Karpas-422 (cell line): ENCODE measurements at places on chromosomes 3 and 15.

DNA sequence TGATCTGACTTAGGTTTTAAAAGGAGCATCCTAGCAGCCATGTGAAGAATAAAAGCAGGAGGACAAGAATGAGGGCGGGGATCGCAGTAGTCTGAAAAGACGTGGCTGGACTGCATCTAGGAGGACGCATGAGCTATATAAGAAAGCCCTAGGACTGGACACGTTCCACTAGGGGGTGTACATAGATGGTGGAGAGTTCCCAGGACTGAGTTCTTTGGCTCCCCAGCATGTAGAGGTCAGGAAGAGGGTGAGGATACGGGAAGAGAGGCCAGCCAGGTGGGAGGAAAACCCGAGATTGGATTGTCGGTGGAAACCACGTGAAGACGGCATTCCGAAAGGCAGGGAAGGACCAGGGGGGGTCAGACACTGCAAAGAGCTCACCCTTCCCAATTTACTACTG is 64.2 kb upstream of the CFAP161 start:
- H3K36me3 ChIP-seq = no peaks in the 10 kb centered on the region
- DNase-seq = no peak
- no peaks in the 10 kb centered on the region for H3K27me3 ChIP-seq
- no peak overlapping the region for H3K27ac ChIP-seq
- no peak overlapping the region for H3K4me3 ChIP-seq
- H3K4me1 ChIP-seq = no peaks in the 10 kb centered on the region

DNA sequence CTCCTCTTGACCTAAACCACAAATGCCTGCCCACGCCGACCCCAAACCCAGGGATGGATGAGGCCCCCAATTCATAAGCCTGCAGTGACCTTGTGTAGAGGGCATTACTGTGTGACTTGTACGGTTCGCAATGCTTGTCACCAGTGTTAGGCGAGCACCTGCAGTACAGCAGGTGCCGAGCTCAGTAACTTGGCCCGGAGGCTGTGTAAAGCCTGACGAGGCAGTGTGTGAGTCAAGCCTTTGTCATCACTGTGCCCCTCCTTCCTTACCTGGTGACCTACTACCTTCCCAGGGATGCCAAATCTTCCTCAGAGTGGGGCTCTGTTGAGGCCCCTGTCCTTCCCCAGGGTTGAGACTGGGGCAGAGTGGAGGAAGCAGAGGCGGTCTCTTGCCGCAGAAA is 37.2 kb upstream of the TMEM115 start:
- DNase-seq = no peak
- no peaks in the 10 kb centered on the region for H3K4me1 ChIP-seq
- H3K27me3 ChIP-seq = no peaks in the 10 kb centered on the region

- no peaks in the 10 kb centered on the region for H3K36me3 ChIP-seq
- no peak overlapping the region for H3K4me3 ChIP-seq
- H3K27me3 ChIP-seq = no peaks in the 10 kb centered on the region
- H3K4me1 ChIP-seq = peaks cover 19% of the 10 kb centered on the region
- DNase-seq = no peak
Observed at GRCh38 chr15:77180270-77180669, 109.4 kb upstream of the TSPAN3 start.

GRCh38 chr3:192409838-192410683 is 317.3 kb downstream of the FGF12 start:
- H3K36me3 ChIP-seq = no peaks in the 10 kb centered on the region
- no peak overlapping the region for H3K27ac ChIP-seq
- no peaks in the 10 kb centered on the region for H3K4me1 ChIP-seq
- no peak for DNase-seq

DNA sequence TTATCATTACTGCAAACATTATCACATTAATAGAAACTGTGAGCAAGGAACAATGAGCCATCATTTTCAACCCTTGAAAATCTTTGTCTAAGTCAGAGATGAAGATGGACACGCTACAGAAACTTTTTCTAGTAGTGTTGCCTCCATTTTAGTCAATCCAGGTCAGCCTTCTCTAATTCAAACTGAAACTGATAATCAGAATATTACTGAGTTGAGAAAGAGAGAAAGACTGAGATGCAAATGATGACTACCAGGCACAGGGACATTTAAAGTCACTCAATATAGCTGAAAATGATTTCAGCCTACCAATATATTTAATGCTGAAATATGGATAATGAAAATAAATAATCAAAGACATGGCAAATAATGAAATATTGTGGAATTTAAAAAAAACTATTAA is 261.4 kb downstream of the GBE1 start:
- H3K4me3 ChIP-seq = no peak overlapping the region
- H3K4me1 ChIP-seq = no peaks in the 10 kb centered on the region
- 0 out of 2 replicates have a peak, but pooled peaks cover 3% of the 10 kb centered on the region for H3K36me3 ChIP-seq
- H3K27me3 ChIP-seq = no peaks in the 10 kb centered on the region
- H3K27ac ChIP-seq = no peak overlapping the region

DNA sequence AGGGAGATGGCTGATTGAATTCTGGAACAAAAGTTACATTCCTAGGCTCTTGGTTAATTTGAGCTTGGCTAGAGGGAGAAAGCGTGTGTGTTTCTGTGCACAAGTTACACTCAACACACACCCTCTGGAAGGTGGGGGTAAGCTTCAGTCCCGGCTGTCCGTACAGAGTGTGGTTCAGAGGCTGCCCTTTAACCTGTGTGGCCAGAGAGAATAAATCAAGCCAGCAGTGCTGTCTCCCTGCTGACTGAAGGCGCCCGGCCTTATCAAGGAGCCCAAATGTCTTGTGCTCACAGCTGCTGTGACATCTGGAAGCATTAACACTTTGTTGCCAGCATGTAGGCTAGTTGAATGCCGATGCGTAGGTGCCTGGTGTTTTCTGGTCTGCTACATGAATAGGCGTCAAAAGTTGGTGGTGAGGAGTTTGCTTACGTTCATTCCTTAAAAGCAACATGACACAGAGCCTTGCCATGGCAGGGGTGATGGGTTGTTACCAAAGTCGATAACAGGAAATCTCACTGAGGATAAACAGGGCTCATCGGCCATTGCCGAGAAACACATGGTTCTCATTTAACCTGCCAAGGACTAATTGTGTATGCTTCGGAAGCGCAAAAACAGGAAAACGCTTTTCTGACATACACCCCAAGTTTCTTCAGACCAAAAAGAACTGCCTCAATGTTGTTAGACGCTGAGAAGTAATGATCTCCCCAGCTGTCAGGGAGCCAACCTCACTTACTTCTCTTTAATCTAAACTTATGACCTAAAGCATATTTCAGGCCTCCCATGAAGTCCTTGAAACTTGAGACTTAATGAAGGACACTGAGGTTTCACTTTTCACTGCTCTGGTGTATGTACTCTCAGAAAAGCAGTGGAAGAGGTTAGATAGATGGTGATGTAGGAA is 95.8 kb upstream of the CTDSPL start:
- no peaks in the 10 kb centered on the region for H3K4me1 ChIP-seq
- DNase-seq = no peak
- H3K4me3 ChIP-seq = no peak overlapping the region
- no peak overlapping the region for H3K27ac ChIP-seq

- no peaks in the 10 kb centered on the region for H3K4me1 ChIP-seq
- H3K27ac ChIP-seq = no peak overlapping the region
- H3K27me3 ChIP-seq = no peaks in the 10 kb centered on the region
- no peaks in the 10 kb centered on the region for H3K36me3 ChIP-seq
Observed at GRCh38 chr3:184415203-184415490, 35.3 kb downstream of the CHRD start.

GRCh38 chr15:29346998-29347397 is 77.4 kb upstream of the NSMCE3 start:
- DNase-seq = no peak
- H3K27me3 ChIP-seq = no peaks in the 10 kb centered on the region
- no peak overlapping the region for H3K27ac ChIP-seq
- no peak overlapping the region for H3K4me3 ChIP-seq
- no peaks in the 10 kb centered on the region for H3K4me1 ChIP-seq

GRCh38 chr3:141379250-141379966 is 11.1 kb downstream of the ZBTB38 start:
- H3K4me1 ChIP-seq = peaks cover 26% of the 10 kb centered on the region
- no peak for DNase-seq
- no peak overlapping the region for H3K4me3 ChIP-seq

DNA sequence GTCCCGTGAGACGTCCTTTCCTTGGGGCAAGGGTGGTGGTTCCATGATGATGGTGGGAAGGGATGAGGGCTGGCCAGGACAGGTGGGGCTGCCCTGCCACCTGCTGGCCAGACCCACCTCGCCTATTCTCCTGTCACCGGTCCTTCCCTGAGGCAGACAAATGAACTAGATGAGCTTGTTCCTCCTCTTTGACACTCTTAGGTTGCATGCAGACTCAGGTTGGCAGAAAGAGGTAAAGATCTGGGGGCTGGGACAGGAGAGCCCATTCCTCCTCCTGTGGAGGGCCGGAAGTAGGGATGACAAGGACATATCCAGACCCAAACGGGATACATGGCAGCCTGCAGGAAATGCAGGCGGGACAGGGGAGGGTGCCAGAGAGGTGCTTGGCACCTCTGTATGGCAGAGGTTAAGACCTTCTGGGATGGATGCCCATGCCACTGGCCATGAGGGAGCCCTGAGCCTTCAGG is 38.6 kb downstream of the ACSBG1 start:
- H3K4me3 ChIP-seq = no peak overlapping the region
- H3K27ac ChIP-seq = no peak overlapping the region
- DNase-seq = peak; percentile 72

- no peaks in the 10 kb centered on the region for H3K27me3 ChIP-seq
- peak; percentile 54 for DNase-seq
- peaks cover 55% of the 10 kb centered on the region for H3K4me1 ChIP-seq
- peak overlapping the region; percentile 87 for H3K4me3 ChIP-seq
Observed at GRCh38 chr15:42919308-42919707, 1.3 kb downstream of the TTBK2 start.

- H3K4me1 ChIP-seq = peaks cover 32% of the 10 kb centered on the region
- H3K4me3 ChIP-seq = no peak overlapping the region; the same call in 1 of the 2 replicates
- peak; percentile 89 for DNase-seq
- no peaks in the 10 kb centered on the region for H3K27me3 ChIP-seq
Observed at GRCh38 chr3:46299608-46300460, 54.1 kb upstream of the CCR2 start.

GRCh38 chr15:60280259-60280658 is 117.5 kb downstream of the ANXA2 start:
- H3K27ac ChIP-seq = no peak overlapping the region
- no peaks in the 10 kb centered on the region for H3K27me3 ChIP-seq
- no peaks in the 10 kb centered on the region for H3K4me1 ChIP-seq

DNA sequence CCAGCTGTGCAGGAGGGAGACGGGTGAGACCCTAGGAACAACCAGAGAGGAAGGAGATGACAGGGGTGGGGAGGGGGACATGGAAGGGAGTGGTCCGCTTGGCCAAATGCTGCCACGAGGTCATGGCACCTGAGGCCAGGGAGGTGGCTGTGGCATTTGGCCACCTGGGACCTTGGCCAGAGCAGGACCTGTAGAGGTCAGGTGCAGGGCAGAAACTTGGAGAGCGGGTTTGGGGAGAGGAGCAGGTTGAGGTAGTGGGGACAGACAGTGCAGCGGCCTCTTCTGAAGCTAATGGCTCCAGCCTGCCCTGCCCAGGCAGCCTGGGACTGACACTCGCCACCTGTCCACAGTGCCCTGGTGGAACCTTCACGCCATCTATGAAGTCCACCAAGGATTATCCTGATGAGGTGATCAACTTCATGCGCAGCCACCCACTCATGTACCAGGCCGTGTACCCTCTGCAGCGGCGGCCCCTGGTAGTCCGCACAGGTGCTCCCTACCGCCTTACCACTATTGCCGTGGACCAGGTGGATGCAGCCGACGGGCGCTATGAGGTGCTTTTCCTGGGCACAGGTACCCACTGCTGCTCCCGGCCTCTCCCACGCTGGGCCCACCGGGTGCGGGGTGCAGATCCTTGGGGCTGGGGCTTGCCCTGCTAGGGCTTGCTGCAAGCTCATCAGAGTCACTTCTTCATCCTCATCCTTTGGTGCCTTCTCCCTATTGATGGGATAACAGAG is 7.0 kb upstream of the GNAT1 start:
- H3K27me3 ChIP-seq = no peaks in the 10 kb centered on the region
- no peaks in the 10 kb centered on the region for H3K4me1 ChIP-seq
- H3K27ac ChIP-seq = no peak overlapping the region
- H3K4me3 ChIP-seq = no peak overlapping the region
- no peak for DNase-seq
- H3K36me3 ChIP-seq = no peaks in the 10 kb centered on the region

GRCh38 chr15:46039703-46040102 is 404.9 kb downstream of the SQOR start:
- no peak overlapping the region for H3K27ac ChIP-seq
- H3K27me3 ChIP-seq = no peaks in the 10 kb centered on the region
- H3K4me3 ChIP-seq = no peak overlapping the region
- H3K36me3 ChIP-seq = no peaks in the 10 kb centered on the region
- no peaks in the 10 kb centered on the region for H3K4me1 ChIP-seq

DNA sequence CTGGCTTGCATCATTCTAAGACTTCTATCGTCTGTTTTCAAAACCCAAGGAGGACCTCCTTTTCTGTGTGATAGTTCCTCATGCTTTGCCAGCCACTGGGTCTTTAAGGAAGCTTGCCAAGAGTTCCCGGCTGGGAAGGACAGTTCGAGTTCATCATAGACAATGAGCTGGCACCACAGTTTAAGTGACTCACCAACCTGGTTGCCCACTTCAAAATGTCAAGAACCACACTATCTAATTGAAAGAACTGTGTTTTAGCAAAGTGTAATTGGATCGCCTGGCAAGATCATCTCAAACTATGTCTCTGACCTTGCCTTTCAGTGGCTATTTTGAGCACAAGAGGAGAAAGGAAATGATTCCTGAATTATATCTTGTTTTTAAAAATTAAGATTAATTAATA is 27.9 kb downstream of the SOX2 start:
- no peak overlapping the region for H3K4me3 ChIP-seq
- no peaks in the 10 kb centered on the region for H3K36me3 ChIP-seq
- peaks cover 4% of the 10 kb centered on the region; the same call in 1 of the 2 replicates for H3K4me1 ChIP-seq
- no peak overlapping the region for H3K27ac ChIP-seq
- DNase-seq = no peak

GRCh38 chr15:66154581-66154980 is 99.0 kb downstream of the MEGF11 start:
- peaks cover 11% of the 10 kb centered on the region for H3K4me1 ChIP-seq
- H3K36me3 ChIP-seq = no peaks in the 10 kb centered on the region
- DNase-seq = no peak
- H3K27me3 ChIP-seq = no peaks in the 10 kb centered on the region
- H3K27ac ChIP-seq = no peak overlapping the region

GRCh38 chr3:73605412-73605811 is 19.3 kb downstream of the PDZRN3 start:
- H3K27ac ChIP-seq = no peak overlapping the region
- H3K27me3 ChIP-seq = no peaks in the 10 kb centered on the region
- H3K36me3 ChIP-seq = no peaks in the 10 kb centered on the region
- DNase-seq = no peak
- no peak overlapping the region for H3K4me3 ChIP-seq
- H3K4me1 ChIP-seq = no peaks in the 10 kb centered on the region

DNA sequence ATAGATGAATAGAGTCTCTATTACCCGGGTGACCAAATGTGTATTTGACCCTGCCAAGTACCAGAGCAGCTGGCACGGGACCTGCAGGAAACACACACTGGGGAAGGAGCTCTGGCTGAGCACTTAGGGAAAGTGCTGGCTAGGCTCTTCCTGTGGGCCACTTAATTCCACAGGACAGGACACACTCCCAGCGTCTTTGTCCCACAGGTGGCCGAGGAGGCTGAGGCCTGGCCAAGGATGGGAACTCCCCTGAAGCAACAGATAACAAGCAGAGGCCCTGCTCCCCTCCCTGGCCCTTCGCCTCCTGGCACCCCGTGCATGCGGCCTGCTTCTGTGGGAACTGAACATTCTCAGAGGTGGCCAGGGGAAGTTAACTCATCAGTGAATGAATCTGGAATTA is 180.8 kb downstream of the ATP10A start:
- DNase-seq = no peak
- no peak overlapping the region for H3K27ac ChIP-seq
- no peak overlapping the region for H3K4me3 ChIP-seq
- no peaks in the 10 kb centered on the region for H3K27me3 ChIP-seq
- H3K4me1 ChIP-seq = no peaks in the 10 kb centered on the region
